ENCODE measurements at places on chromosomes 6 and 20. TPM values are rescaled to one million over a fixed set of nuclear protein-coding genes. Genes with fewer than 3 reads are reported as not detected.

The CALHM6 gene
- polyA plus RNA-seq: 3.5 TPM

The SMLR1 gene
- polyA plus RNA-seq: 3.3 TPM

The ESR1 gene
- 2.0 TPM for polyA plus RNA-seq

The E2F1 gene
- polyA plus RNA-seq: 14.3 TPM

The IL17A gene
- polyA plus RNA-seq: not detected

The SGK2 gene
- polyA plus RNA-seq: 80.6 TPM

The IMPG1 gene
- 1.7 TPM for polyA plus RNA-seq

- DNase-seq: no peak
These were observed 634.5 kb downstream of the PHF3 start for GRCh38 chr6:64270083-64270482.

DNA sequence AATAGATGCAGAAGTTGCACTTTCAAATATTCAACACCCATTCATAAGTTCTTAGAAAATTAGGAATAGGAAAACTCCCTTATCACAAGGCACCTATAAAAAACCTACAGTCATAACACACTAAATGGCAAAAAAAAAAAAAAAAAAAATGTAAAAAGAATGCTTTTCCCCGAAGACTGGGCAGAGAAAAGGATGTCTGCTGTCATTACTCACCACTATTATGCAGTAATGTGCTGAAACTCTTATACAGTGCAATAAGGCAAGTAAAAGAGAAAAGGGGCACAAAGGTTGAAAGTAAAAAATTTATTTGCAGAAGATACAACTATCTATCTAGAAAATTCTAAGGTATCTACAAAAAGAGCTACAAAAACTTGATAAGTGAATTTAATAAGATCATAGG is 607.8 kb upstream of the ARID1B start:
- DNase-seq: no peak

GRCh38 chr20:1524004-1524403 is 32.8 kb upstream of the SIRPB2 start:
- no peak for DNase-seq

DNA sequence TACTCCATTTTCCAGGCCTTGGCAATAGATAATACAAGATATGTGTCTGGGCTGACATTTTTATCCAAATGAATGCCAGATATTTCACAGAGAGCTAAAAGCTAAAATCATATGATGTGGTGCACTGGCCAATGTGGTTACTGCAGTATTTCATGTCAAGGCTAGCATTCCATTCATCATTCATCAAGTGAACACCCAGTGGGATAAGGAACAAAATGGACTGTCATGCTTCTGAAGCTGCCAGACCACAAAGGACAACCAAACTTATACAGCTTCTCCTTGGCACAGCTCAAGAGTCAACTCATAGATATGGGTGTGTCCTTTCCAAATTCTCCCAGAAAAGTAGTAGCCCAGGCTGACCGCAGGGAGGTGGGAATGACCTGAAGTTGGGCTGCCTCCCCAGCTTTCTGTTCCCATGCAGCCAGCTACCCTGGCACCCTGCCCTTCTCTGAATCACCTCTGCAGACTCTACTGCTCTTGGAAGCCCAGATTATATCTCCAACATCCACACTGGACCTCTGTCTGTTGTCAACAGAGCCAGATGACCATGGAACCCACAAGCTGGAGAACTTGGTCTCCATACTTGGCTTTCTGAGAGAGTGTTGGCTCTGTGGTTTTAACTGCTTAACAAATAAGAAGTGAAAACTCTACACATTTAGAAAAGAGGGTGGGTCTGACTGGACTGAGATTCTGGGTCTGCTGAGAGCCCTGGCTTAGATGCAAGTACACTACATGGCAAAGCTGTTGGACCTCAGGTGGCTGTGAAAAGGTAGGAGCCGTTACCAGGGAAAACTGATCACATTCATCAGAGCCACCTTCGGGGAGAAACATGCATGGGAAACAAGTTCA is 122.8 kb downstream of the ALDH8A1 start:
- DNase-seq: no peak

DNA sequence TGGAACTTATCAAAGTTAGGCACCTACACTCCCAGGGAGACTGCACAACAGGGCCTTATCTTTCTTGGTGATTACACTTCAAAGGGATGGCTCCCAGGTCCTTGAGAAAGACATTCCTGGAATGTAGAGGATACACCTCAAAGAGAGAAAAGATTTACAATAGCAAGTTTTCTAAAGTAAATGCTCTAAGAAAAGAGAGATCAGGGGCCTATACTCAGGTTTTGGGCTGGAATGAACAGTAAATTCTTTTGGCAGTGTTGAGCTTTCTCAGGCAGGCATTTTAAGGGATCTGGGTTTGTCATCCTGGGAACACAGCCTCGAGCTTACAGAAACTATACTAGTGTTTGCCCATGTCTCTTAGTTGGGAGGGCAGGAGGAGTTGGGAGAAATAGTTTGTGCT is 31.7 kb upstream of the ME1 start:
- DNase-seq: no peak

- no peak for DNase-seq
These were observed 51.7 kb downstream of the UBR2 start for GRCh38 chr6:42615518-42615917.

DNA sequence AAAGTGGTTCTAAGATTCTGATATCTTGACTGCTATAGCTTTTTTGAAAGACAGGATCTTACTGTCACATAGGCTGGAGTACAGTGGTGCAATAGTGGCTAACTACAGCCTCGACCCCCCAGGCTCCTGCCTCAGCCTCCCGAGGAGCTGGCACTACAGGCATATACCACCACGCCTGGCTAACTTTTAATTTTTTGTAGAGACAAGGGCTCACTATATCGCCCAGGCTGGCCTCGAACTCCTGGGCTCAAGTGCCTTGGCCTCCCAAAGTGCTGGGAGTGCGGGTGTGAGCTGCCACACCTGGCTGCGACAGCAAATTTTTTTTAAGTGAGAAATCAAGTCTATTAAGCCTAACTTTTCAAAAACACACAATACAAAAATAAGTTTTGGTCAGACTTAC is 106.6 kb downstream of the NOL4L start:
- DNase-seq: no peak

DNA sequence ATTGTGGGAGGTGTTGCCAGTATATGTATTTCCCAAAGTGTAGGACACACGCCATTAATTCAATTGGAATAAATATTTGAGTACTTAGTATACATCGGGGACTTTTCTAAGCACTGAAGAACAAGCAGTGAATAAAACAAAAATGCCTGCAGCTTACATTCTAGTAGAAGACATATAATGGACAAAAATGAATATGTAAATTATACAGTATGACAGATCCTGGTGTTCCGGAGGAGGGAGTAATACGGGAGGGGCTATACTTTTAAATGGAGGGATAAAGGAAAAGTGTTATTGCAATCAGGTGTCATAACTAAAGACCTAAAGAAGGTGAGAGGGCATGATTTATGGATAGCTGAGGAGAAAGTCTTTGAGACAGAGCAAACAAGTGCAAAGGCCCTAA is 15.1 kb downstream of the UBE2V1 start:
- no peak for DNase-seq

GRCh38 chr20:59000326-59000725 is 6.7 kb downstream of the CTSZ start:
- DNase-seq: no peak

- no peak for DNase-seq
These were observed 1.7 kb downstream of the PREX1 start for GRCh38 chr20:48826069-48826468.

- DNase-seq: no peak
These were observed 70.9 kb downstream of the HFE start for GRCh38 chr6:26158076-26158580.

DNA sequence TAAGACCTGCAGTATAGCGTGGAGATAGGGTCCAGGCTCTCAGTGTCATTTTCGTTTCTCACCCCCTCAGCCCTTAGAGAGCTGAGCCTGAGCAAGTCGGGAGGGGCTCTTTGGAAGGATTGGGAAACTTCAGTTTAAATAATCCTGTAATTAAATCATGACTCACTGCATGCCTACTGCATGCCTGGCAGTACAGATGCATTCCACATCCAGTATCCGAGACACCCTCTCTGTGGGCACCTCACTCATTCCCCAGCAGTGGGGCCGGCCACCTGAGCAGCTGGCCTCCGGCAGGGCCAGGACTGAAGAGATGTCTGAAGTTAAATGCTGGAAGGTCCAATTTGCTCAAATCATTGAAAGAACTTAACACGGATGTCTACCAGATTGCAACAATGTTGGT is 316.6 kb downstream of the THBS2 start:
- no peak for DNase-seq

DNA sequence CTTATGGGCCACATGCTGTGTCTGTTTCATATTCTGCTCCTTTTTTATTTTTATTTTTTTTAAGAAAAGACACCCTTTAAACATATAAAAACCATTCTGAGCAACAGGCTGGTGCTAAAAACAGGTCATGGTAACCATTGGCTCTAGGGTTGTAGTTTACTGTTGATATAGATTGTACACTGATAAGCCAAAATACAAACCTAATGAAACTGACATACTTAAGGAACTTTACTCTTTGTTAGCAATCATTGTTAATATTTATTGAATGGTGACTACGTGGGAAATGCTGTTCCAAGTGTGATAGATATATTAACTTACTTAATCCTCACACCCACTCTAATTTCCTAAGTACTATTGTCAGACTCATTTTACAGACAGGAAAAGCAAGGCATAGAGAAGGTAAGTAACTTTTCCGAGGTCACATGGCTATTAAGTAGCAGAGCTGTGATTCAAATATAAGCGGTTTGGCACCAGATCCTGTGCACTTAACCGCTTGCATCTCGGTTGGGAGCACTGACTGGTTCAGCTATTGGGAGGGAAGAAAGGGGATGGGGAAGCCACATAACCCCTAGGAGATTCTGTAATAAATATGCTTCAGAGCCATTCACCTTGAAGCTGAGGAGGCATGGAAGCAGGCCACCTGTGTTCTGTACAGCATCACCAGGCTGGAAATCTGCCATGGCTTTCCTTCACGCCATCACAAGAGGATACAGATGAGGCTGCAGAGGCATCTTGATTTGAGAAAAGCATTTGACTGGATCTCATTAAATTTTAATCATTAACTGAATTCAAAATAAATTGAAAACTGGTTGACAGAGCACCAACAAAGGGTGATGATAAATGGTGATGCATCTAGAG is 4.9 kb downstream of the TRAF3IP2 start:
- no peak for DNase-seq

DNA sequence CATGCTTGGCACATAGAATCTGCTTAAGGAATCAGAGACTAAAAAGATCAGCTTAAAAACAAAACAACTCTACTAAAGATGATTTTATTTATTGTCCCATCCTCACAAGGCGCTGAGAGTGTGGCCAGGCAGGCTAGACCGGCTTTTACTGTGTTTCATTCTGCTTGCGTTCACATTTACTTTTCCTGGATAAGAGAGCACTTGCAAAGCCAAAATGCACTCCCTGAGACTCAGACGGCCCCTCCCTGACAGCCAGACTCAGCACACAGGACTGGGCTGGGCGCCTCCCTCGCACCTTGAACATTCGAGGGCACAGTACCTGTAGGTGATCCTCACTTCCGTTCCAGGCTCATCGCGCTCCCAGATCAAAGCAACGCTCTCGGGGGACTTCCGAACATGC is 10.2 kb downstream of the ACSS1 start:
- DNase-seq: no peak

GRCh38 chr6:126541806-126542491 is 202.0 kb downstream of the CENPW start:
- no peak for DNase-seq

- DNase-seq: no peak
These were observed 578.2 kb downstream of the MEI4 start for GRCh38 chr6:78231002-78231401.

DNA sequence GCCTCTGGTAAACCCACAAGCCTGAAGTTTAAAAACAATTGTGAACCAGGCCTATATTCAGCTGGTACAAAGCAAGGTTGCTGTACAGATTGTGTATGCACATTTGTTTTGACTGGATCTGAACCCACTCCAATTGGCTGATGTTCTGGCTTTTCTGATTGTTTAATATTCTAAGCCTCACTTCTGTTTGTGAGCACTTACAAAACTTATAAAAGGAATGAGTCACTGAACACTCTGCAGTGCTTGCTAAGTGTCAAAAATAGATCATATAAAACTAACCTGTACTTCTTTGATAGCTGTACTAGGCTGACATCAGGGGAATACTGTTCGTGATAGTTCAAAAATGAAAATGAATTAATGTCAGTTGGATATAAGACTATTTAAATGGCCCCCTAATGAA is 12.1 kb downstream of the COL21A1 start:
- DNase-seq: no peak

- DNase-seq: no peak
These were observed 41.0 kb upstream of the HMGA1 start for GRCh38 chr6:34195726-34196115.

DNA sequence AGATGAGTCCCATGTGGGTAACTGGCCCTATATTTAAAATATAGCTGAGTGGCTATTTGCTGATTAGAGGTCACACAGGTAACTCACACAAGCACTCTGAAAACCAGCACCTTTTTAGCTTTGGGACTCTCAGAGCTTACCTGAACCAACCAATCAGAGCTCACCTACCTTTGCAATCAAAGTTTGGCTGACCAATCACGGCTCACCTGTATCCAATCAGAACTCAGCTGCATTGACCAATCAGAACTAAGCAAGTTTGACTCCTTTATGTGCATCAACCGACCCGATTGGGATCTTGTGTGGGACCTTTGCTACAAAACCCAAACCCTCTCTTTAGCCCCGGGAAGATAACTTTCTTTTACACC is 106.8 kb upstream of the NXT1 start:
- DNase-seq: no peak

DNA sequence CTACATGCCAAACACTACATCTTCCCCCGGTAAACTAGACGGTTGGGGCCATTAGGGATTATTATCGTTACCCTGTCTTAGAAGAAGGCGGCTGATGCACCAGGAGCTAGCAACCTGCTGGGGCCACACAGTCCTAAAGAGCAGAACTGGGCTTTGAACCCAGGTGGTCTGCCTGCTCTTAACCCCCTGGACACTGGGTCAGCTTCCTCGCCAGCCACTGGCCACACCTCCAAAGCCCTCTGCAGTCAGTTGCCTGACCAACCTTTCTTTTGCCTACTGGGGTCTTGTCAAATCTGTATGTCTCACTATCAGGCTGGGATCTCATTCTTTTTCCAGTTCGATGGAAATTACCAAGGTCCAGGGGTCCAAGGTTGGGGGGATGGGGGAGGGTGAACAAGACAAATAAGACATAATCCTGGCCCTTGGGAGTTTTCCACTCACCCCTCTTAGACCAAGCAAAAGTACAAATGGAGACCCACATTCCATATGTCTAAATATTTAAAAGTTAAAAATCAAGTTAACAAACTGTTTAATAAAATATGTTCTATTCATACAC is 34.0 kb upstream of the FOXP4 start:
- DNase-seq: no peak

- DNase-seq: no peak
These were observed 66.8 kb upstream of the STX16 start for GRCh38 chr20:58584051-58584824.

Measured in renal pelvis (tissue), 12 donors.